ENCODE measurements at places on chromosomes 5 and 9. TPM values are rescaled to one million over a fixed set of nuclear protein-coding genes. Genes with fewer than 3 reads are reported as not detected.

DNA sequence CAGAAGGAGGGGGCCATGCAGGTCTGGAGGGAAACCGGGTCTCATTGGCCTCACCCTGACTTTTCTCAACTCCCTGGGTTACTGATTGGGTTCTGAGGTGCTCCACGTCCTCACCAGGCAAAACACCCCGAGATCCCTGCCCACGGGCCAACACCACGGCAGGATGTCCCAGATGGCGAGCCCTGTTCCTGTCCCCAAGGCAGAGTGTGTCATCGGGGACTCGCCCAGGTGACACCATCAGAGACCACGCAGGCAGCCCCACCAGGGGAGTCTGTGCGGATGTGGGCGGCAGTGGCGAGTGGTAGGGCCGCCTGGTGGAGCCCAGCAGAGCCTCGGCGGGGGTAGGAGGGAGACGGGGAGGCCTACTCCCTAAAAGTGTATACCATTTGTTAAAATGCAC lies 59.0 kb upstream of the UBAC1 start:
- DNase-seq: no peak

Gene SLC44A1
- total RNA-seq: 7.8 TPM

DNA sequence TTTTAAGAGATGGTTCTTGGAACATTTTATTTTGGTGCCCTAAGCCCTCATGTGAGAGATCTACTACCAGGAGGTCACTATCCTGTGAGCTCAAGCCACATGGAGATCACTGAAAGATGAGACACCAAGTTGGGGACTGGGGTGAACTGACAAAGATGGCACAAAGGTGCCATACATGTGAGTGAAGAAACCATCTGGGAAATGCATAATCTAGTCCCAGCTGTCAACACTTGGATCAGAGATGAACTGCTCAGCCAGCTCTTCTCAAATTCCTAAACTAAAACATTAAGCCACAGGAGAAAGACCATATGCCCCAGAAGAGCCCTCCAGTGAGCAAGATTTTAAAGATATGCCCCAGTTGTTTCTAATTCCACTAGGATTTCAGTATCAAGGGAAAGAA lies 22.2 kb upstream of the MYOT start:
- DNase-seq: no peak

DNA sequence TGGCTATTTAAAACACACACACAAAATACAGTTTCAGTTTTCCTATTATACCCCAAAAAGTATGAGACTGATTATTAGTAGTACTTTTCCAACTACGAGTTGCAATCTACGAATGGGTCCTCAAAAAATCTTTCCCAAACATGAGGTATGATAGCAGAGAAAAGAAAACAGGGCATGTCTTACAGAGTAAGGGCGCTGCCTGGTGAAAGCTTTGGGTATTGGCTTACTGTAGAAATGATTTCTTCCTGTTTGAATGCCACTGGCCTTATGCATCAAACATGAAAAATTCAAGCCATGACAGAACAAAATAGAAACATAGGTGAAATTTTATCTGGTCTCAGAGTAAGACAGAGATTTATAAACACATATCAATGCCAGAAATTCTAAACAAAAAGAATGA lies 448.0 kb downstream of the SPOCK1 start:
- no peak for DNase-seq

DNA sequence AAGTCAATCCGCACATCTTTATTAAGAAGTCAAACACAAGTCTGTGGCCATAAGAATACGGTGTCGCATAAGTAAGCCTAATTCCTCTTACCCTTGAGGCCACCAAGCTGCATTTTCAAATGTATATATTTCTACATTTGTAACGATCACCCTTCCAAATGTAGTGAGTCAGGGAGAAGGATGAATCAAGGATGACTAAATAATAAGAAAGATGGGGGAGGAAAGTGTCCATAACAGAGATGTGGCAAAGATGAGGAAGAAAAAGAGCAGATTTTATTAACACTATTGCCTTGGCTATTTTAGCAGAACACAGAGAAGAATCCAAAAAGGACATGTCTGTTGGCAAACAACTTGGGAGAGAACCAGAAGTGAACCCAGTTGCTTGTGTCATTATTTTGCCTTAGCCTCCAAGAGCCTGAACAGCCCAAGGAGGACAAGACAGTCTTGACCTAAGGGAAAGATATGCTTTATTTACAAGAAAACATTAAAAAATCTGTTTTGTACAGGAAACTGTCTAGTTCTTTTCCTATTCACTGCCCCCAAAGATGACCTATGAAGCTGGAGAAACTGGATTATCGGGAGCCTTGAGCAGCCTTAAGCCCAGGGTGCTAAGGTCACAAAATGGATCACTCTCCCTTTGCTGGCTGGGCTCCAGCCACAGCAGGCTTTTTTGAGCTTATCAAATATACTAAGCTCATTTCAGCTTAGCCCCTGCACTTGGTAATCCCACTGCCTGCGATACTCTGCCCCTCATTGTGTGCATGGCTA lies 101.5 kb downstream of the PLCXD3 start:
- DNase-seq: no peak

Gene SARDH
- 2.0 TPM for total RNA-seq

DNA sequence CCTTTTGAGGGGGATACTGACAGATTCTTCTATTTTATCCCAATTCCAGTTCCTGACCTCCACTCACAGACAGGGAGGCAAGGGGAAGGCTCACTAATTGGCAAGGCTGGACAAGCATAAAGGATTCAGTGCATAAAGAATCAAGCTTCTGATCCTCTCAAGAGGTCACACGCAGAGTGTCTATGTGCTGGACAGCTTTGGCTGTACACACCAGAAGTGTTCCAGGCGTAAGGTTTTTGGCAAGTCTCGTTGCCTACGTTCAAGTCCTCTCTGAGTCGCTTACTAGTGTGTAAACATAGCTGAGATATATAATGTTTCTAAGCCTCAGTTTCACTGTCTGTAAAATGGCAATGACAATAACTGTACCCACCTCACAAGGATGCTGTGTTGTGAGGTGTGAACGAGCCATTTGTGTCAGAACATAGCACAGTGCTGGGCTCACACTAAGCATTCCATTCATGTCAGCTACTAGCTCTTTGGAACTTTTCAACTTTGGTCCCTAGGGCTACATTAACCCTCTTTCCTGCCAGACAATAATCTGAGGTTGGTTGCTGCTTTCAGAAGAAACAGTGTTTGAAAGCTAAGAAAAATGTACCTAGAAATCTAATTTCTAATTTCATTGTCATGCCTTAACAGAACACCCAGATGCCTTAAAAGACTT lies 52.1 kb downstream of the PALM2AKAP2 start:
- DNase-seq: no peak

DNA sequence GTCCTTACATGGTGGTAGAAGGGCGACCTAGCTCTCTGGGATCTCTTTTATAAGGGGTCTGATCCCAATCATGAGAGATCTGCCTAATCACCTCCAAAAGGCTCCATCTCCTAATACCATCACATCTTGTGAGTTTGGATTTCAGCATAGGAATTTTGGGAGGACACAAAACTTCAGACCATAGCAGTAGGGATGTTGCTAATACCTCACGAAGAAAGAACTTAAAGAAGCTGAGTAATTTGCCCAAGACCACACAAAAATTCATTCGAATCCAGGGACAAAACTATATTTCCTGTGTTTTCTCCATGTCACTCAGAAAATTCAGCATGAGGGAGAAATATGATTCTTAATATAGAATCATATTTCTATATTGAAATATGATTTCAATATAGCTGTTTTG lies 32.7 kb downstream of the MTAP start:
- no peak for DNase-seq

- no peak for DNase-seq
Observed at GRCh38 chr5:151707567-151707966, 20.9 kb upstream of the SPARC start.

DNA sequence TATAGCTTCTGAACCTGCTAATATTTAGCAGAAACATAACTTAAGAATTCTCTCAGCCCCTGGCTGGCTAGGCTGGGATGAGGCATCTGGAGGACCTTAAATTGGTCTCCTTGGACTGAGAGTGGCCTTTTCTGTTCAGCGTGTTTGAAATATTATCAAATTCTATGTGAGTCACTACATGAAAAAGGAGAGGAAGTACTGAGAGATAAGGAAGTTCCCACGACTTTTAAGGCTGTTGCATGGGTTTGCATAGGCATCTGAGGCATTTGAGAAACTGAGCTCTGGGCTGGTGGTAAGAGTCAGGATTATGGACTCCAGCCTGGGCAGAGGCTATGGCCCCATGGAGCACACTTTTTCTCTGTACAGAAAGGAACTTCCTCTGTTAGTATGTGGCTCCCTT lies 816.2 kb upstream of the GRAMD2B start:
- no peak for DNase-seq

Gene NR5A1
- not detected for total RNA-seq

DNA sequence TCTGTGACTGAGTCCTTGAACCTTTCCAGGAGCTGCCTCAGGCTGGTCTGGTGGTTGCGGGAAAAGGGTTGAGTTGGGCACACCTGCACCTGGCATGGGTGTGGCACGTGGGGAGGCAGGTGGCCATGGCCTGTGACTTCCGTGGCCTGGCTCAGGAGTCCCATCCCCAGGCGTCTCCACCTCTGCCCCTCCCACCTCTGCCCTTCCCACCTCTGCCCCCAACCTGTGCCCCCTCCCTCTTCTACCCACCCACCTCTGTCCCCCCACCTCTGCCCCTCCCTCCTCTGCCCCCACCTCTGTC lies 1.9 kb upstream of the QRFP start:
- no peak for DNase-seq

Gene RETREG1
- 12.1 TPM for total RNA-seq
